ENCODE measurements at places on chromosomes 4 and X.

- DNase-seq: no peak
Measured at GRCh38 chr4:165378398-165378744, 437 bp upstream of the CPE start.

- no peak for DNase-seq
Measured at GRCh38 chrX:42602136-42602535, 175.8 kb downstream of the PPP1R2C start.

- DNase-seq: no peak
Measured at GRCh38 chr4:151204925-151205524, 71.9 kb upstream of the PRSS48 start.

- no peak for DNase-seq
Measured at GRCh38 chr4:10727140-10727880, 42.7 kb upstream of the CLNK start.

- no peak for DNase-seq
Measured at GRCh38 chr4:22552812-22553211, 36.9 kb upstream of the ADGRA3 start.

DNA sequence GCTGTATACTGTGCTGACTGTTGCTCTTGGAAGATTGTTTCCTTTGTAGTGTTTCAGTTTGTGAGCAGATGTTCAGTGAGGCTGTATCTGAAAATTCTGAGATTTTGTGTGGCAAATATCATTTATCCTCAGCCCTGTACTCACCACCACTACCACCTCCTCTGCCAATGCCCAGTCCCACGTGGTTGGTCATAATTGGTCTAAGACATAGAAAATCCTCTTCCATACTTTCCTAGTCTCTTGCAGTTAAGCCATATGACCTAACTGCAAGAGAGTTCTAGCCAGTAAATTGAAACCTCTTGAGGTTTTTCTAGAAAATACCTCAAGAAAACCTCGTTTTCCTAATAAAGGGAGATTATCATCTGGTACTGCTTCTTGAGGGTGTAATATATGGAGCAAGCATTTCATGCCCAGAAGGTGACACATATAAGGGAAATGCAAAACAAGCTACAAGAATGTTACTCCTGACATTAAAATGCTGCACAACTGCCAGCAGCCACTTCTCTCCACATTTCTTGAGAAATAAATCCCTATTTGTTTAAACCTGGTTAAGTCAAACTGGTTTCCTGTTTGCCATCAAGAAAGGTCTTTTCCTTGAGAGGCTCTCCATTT, 32.8 kb downstream of the ABCE1 start:
- no peak for DNase-seq

DNA sequence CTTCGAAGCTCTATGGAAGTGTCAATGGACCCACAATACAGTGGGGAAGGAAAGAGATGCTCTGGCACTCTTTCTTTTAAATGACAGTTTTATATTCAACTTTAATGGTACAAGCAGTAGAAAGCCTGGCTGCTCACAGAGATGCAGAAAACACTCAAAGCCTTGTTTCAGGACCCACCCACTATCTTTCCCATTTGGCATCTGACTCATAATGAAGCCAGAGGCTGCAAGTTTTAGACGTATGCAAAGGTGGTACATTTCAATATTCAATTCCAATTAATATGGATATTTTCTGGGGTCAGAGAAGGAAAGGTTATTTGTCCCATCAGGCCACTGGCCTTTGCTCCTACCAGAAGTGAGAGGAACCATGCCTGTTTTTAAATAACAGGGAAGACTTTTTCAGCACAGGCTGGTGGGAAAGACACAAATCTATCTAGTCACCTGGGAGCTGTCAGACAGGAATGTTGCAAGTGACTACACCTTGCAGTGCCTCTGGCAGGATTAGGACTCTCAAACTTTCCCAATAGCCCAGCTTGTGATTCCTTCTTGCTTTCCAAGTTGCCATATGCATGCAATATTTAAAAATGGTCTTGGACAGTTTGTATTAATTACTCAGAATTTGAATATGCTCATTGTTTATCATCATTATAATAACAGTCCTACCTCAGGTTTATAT, 70.0 kb upstream of the RAB40AL start:
- DNase-seq: no peak

DNA sequence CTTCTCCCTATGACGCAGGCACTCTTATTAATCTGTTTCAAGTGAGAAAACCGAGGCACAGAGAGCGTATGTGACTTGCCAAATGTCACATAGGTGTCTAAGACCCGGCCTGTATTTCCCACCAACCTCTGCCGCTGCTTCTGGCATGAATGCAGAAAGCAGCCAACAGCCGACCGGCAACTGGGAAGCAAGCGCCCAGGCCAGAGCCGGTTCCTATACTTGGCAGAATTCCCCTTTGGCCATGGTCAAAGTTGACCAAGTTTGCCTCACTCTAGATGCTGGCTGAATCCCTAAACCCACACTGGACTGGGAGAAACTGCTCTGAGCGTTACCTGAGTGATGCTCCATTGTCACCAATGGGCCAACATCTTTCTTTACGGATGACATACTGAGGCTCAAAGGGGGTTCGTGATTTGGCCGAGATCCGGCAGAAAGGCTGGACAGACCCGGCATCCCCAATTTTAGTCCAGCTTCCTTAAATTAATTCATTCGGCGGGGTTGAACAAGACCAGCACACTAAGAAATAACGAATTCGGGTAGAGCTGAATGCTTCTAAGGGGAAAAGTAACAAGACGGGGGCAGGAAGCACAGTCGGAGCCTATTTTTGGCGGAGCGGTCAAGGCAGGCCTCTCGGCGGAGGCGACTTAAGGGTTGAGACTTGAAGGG, 11.2 kb downstream of the MSX1 start:
- no peak for DNase-seq

GRCh38 chrX:110420771-110421499, 62.3 kb downstream of the RTL9 start:
- no peak for DNase-seq

GRCh38 chr4:156754832-156755570, 216.6 kb downstream of the PDGFC start:
- DNase-seq: no peak

- DNase-seq: no peak
Measured at GRCh38 chr4:109701566-109702410, 1.5 kb downstream of the CASP6 start.

DNA sequence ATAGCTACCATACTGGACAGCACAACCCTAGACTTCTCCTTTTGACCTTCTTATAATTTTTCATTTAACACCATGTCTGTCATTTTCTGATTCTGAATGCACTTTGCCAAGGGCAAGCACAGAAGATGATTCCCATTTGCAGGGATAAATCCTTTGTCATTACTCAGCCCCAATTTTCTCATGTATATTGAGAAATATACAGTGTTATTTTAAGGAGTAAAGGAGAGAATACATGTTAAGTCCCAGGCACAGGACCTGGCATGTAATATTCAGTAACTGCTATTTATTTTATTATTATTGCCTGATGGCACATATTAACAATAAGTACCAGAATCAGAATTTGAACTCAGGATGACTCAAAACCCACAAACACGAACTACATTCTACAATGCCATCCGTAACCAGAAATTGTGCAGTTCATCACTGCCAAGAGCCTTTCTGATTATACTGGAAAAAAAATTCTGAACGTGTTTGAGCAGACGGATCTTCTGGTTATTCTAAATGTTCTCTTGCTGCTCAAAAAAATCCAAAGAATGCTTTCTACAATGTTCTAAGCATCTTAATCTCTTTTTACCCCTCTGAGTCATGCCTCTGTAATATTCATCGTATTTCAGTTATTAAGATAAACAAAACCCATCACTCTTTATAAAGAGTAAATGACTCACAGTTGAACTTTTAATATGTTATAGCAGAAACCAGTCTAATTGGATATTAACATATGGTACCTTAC, 170.0 kb downstream of the MID1 start:
- no peak for DNase-seq

DNA sequence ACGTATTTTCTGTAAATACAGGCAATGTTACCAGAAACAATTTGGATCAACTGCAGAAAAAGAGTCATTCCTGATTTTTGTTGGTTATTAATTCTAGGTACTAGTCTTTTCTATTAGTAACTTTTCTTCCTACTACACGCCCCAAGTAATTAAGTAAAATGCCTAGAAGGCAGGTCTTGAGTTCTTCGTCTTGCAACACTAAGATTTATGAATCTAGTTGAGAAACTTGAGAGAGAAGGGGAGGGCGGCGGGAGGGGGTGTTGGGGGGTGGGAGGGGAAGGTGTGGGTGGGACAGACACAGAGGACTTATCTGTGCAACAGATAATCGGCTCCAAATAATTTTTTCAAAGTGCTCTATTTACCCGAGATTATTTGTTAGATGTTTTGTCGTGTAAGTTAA, 3.0 kb downstream of the RAP2C start:
- DNase-seq: no peak

DNA sequence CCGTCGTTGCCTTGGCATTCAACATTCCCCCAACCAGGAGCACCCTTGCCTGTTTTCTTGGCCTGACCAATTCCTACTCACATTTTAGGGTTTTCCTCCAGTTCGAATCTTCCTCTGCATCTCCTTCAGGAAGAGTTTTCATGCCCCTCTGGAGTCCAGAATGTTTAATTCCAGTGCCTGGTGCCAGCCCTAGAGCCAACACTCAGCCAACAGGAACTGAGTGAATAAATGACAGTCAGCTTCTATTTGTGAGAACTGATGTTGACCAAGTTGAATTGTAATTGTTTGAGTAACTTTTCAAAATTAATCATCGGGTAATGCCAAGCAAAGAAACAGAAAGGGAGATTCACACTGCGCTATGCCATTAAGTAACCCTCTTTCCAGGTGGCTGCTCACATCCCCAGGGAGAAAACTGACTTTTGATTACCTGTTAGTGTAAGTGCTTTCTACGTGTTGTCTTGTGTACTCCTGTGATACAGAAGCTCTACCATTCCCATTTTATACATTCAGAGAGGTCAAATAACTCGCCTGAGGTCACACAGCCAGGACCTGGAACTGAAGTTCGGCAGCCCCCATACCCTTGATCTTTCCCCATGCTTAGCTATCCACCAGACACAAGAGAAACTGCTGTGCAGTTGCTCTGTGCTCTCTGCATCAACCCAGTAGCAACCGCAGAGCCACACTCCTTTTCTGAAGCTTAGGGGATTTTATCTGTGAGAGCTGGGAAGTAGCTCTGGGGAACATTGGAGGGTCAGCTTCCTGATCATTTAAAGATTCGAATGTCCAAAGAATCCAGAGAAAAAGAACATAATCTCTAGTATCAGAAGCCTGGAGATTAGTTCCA, 19.0 kb upstream of the SLC2A9 start:
- no peak for DNase-seq

GRCh38 chr4:140223056-140223810, 69.2 kb upstream of the MAML3 start:
- DNase-seq: no peak

- DNase-seq: no peak
Measured at GRCh38 chr4:80138551-80139538, 58.5 kb upstream of the PRDM8 start.

- no peak for DNase-seq
Measured at GRCh38 chr4:107449611-107450369, 270.2 kb downstream of the PAPSS1 start.

DNA sequence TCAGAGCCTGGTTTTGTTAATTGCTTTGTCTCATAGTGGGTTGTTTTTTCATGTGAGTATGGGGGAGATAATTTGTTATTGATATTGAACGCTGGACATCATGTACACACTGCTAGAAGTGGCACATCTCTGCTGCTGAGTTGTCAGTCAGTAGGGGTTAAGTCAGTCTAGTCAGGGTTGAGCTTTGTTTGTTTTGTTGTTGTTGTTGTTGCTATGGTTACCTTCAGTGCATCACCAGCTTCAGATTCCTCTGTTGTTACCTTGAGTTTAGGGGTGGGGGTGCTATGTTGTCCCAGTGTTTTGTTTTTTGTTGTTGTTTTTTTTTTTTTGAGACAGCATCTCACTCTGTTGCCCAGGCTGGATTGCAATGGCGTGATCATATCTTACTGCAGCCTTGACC, 9.9 kb downstream of the YIPF6 start:
- no peak for DNase-seq

- no peak for DNase-seq
Measured at GRCh38 chr4:72319601-72320021, 249.4 kb downstream of the ADAMTS3 start.

DNA sequence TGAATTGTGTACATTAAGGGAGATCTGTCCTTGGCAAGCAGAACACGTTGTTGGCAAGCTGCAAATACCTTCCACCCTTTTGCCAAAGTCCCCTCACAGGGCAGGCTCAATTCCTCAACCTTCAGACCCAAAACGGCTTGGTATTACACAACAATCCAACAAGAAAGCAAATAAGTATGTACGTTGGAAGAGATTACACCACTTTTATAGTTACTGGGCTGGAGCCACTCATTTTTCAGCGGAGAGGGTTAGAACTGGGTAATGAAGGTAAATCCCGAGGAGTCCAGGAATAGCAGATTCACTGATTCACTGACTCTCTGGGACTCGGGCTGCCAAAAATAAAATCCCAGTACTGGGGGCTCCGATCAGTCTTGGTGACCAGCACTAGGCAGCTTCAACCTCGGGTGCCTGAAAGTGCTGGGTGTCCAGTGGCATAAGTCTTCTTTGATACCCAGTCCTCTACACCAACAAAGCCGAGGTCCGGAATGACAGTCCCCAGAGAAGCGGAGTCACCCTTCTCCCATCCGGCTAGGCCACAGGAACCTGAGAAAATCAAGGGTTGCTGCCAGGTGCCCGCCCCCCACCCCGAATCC, 587 bp downstream of the TIMM8A start:
- no peak for DNase-seq

- DNase-seq: no peak
Measured at GRCh38 chr4:71460371-71460770, 121.6 kb downstream of the SLC4A4 start.

GRCh38 chr4:3174371-3175338, 74.3 kb upstream of the MSANTD1 start:
- DNase-seq: no peak

DNA sequence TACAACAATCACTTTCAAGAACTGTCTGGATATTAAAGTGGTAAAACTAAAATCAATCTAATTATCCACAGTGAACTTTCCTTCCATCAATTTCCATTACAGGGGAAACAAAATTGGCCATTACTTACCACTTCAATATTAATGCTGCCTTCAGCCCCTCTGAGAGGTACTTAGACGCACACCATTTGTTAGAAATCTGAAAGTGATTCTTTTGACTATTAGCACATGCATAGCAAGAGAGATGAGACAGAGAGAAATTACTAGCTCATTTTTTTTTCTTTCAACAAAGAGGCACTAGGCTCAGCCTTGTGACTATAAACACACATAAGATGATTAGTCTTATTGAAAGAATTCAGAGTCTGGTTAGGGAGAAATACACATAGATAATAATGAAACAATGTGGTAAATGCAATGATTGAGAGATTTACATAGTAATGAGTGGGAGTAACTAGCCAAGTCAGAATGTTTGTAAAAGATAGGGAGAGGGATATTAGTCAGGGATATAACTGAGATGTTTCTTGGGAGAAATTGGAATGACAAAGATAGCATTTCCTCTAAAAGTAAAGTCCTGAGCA, 93.3 kb downstream of the YIPF7 start:
- DNase-seq: no peak

DNA sequence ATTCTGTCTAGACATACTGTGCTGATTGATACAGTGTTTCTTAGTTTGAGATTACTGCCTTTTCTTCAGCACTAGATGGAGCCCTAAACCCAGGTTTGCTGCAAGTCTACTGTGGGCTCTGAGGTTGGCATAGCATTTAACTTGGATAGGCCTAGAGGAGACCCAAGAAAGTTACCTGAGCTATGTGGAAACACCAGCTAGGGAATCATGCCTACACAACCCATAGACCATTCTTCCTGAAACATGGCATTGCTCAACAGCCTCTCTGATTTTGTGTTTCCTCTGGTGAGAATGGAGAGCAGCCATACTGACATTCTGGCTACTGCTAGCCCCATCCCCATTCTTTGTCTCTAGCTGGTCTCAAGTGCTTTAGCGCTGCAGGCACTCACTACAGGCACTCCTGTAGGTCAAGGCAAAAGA, 287.7 kb upstream of the PCDH18 start:
- DNase-seq: no peak
